ENCODE measurements at places on chromosomes 3 and 15.

- no peak for DNase-seq
Observed at GRCh38 chr3:42632146-42632545, 21.4 kb upstream of the ZBTB47 start.

GRCh38 chr3:64399205-64399800 lies 174.0 kb upstream of the PRICKLE2 start:
- DNase-seq, result no peak

DNA sequence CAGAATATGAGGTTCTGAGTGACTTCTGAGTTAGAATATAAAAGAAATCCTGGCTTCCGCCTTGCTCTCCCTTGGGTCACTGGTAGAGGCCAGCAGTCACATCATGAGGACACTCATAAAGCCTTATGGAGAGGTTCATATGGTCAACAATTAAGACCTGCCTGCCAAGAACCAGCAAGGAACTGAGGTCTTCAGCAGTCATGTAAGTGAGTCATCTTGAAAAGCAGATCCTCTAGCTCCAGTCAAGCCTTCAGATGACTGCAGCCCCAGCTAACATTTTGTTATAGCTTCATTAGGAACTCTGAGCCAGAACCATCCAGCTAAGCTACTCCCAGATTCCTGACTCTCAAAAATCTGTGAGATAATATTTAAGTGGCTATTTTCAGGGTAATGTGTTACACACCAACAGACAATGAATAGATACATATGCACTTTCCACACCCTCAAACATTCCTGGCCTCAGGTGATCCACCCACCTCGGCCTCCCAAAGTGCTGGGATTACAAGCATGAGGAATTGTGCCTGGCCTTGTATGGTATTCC lies 447.2 kb downstream of the SHQ1 start:
- DNase-seq, result no peak

DNA sequence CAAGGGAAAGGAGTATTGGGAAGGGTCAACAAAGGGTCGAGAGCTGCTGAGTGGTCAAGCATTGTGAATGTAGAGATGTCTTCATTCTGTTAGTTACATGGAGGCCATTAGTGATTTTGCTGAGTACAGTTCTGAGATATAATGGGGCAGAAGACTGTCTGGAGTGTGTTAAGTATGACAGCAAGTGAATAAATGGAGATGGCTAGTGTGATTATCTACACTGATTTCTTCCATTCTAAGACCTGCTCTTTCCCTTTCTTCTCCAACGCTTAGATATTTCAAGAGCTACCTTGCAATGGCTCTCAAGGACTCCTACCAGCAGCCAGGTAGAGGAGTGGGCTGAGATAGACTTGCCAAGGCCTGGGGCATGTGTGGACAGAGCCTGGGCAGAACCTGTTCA lies 216.5 kb downstream of the MFSD1 start:
- no peak for DNase-seq

DNA sequence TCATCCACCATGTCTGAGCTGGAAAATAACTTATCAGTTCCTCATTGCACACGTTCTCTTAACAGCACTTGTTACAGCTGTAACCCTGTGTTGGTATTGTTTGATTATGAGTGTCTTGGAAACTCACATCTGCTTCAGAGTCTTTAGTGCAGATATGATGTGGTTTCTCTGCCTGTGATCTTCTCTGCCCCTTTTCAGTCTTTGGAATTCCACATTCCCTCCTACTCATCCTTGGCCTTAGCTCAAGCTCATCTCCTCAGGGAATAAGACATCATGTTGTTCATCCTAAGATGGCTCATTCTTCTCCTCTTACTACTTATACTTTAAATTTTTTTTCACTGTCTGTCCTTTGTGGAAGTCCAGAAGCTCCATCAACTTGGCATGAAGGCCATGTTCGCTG lies 77.7 kb downstream of the SYNPR start:
- no peak for DNase-seq

DNA sequence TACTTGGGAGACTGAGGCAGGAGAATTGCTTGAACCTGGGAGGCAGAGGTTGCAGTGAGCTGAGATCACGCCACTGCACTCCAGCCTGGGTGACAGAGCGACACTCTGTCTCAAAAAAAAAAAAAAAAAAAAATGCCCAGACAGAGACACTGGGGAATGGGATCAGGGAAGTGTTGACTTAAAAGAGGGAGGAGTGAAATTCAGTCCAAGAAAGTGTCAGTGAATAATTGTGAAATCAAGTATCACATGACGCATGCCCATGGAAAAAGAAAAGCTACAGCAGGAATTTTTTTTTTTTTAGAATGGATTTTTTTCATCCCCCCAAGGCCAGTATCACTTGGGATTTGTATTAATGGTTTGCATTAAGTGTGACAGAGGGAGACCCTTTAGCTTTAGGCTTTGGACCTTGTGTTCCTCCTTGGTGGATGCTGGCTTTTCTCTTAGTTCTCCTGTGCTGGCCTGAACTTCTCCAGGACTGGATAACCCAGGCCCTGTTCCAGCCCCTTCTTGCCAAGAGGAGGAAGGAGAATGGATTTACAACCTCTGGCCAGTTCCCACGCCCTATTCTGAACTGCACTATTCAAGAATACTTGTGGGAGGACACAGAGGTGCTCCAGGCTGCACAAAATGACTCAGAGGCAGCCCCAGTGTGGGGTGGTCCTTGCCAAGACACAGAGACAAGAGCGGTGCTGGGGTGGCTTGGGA lies 36.7 kb upstream of the ZNF774 start:
- DNase-seq, result no peak

DNA sequence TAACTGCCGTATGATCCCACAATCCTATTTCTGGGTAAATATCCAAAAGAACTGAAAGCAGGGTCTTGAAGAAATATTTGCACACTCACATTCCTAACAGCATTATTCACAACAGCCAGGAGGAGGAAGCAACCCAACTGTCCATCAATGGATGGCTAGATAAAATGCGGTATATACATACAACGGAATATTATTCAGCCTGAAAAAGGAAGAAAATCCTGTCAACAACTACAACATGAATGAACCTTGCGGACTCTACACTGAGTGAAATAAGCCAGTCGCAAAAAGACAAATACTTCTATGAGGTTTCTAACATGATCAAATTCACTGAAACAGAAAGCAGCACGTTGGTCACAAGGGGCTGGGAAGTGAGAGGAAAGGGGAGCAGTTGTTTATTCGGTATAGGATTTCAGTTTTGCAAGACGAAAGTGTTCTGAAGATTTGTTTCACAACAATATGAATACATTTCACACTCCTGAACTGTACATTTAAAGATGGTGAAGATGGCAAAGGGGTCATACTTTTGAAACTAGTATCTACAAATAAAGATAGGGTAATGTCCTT lies 6.2 kb downstream of the DLG1 start:
- DNase-seq, result no peak

DNA sequence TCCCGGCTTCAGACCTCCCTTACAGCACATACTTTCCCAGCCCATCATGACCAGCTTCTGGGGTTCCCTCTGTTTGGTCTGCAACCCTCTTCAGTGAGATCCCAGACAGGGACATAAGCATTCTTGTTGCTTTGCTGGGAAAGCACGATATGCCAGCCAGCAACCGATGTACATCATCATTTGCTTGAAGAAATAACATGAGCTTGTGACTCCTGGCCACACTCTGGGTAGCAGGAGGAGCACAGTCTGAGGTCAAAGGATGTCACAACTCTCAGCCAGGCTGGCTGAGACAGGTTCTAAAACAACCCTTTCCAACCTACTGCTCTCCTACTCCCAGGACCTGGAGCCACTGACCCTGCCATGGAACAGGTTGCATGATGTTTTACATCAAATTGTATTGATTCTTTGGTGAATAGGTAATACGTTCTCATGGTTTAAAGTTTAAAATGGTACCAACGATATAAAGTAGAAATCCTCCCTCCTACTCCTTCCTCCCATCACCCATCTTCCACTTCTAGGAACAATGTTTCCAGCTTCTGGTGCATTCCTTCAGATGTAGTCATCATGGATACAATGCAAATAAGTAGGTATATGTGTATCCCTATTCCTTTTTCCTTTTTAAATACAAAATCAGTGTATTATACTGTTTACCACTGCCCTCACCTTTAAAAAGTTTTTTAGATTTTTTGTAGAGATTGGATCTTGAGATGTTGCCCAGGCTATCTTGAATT lies 190.3 kb downstream of the OPA1 start:
- no peak for DNase-seq

DNA sequence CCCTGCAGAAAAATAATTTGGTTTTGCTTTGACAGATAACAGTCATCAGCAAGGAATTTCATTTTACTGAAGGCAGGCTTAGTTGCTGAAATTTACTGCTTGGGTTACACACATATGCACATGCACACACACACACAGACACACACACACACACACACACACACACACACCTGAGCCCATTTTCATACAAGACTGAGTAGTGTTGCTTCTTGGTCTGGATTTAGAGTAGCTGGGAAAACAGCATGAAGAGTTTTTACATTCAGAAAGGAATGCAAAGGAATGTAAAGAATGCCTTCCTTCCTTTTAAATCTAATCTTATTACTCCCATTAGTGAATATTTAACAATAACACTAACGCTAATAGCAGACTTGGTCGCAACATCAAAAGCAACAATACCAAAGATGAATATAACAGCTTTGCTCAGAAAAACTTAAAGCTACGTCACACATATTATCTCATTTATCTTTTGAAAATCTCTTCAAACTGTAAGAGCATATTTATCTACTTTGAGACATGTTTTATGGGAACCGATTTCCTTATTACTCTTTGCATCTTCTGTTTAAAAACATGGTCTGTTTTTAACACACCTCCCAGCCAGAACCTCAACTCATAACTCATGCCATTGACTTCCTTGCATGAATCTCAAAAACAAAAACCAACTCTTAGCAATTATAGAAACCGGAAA lies 32.5 kb downstream of the RFTN1 start:
- no peak for DNase-seq

DNA sequence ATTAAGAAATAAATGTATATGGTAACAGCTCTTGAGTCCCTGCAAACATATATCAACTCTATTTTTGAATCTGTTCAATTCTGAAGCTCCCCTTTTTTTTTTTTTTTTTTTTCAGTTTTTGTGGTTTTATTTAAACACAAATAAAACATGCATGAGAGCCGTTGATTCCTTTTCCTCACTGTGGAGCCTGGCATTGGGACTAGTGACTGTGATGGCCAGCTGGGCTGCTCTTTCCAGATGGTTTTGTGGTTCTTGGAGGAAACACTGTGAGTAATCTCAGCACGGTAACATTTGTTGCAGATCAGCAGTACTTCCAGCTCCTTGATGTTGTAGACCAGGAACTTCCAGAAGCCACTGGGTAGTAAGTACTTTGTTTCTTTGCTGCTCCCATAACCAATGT lies 15.9 kb downstream of the EMC7 start:
- no peak for DNase-seq

- no peak for DNase-seq
Observed at GRCh38 chr3:55719508-55719907, 232.4 kb upstream of the WNT5A start.

DNA sequence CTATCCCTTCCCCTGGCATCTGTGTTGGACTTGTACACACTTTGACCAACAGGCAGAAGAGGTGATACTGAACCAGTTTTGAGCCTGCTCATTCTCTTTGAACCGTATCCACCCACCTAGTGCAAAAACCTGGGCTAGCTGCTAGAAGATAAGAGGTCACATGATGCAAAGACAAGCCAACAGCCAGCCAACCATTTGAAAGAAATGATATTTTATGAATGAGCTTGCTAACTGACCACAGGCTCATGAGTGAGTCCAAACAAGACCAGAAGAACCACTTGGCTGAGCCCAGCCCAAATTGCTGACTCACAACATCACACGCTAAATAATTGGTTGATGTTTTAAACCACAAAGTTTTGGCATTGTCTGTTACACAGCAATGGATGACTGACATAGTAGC lies 74.0 kb upstream of the CTNNB1 start:
- no peak for DNase-seq

GRCh38 chr3:126106336-126107202 lies 22.6 kb upstream of the SLC41A3 start:
- DNase-seq, result no peak

GRCh38 chr15:59168536-59168935 lies 38.1 kb upstream of the LDHAL6B start:
- no peak for DNase-seq

- no peak for DNase-seq
Observed at GRCh38 chr3:153158189-153158588, 3.8 kb upstream of the RAP2B start.

GRCh38 chr3:45687828-45688193 lies 1.4 kb upstream of the SACM1L start:
- no peak for DNase-seq

GRCh38 chr3:126263539-126263938 lies 83.2 kb upstream of the ALDH1L1 start:
- no peak for DNase-seq

- no peak for DNase-seq
Observed at GRCh38 chr3:174287705-174288104, 571.4 kb upstream of the NAALADL2 start.

DNA sequence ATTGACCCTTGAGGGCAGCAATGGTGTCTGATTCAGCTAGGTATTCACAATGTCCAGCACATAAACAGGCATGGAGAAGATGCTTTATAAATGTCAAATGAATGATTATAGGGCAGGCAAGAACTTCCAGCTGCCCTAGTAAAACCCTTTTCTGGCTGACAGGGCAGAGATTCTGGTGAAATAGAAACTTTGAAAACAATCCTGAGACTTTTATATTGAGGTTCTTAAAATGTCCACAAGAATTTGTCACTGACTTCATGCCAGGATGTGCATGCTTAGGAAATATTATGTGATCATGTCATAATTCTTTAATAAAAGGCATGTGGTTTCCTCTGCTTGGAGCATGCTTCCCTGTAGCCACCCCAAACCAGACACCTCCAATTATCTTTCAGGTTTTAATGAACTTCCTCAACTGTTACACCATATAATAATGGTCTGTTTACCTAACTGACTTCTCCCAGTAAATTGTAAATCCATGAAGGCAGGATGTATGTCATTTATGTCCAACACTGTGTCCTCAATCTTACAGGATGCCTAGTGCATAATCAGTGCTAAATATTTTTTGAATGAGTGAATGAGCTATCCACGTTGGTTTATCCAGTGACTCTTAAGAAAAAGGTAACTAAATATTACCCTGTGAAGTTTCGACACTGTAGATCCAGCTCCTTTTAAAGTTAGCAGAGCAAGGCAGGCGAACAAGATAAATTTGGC lies 43.4 kb upstream of the CLRN1 start:
- no peak for DNase-seq

DNA sequence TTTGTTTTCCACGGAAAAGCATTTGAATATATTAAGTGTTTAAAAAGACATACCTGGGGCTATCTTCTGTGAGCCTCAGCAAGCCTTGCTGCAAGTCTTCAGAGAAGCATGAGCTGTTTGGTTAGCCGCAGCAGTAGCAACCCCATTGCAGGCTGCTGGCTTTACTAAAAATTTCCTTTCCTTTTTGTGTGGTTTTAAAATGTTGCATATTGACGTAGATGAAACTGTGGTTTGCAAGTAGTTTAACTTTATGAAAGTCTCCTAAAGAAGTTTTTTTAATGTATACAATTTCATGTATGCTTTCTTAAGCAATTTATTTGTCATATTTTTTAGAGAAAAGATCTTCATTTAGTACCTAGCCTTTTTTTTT lies at the start of gene GPR171:
Gene GPR171 (minus strand): TSS at position 166 of the 370 bp plus-strand sequence. CDS start 3,830 bp downstream, outside the sequence.
- DNase-seq, result peak; percentile 25

GRCh38 chr3:32340039-32340438 lies 51.6 kb upstream of the CMTM7 start:
- DNase-seq, result no peak
